ENCODE measurements at places on chromosomes 11 and 22.
A peak's percentile ranks its signal among the peaks of the same experiment; 100 is the strongest.

DNA sequence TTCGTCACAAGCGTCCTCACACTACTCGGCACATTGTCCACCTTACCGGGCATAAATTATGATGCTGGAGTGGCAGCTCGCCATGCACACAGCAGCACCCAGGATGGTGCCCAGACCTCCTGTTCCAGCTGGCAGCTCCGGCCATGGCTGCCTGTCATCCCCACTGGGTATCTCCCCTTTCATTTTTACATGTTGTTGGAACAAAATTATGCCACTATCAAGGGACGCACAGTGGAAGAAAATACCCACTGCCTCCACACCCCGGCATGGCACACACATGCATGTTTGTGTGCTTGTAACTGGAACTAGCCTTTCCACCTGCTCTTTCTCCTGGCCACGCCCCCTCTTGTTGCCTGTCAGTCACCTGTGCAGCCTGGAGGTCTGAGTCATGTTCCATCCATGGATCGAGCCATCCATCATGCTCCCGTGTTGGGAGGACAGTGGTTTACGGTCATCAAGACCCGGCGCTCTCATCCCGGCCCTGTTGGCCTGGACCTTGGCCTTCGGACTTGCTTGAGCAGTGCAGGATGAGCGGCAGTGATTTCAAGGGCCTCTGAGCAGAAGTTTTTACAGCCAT is 1069.6 kb downstream of the BRD1 start:
- DNase-seq = no peak

DNA sequence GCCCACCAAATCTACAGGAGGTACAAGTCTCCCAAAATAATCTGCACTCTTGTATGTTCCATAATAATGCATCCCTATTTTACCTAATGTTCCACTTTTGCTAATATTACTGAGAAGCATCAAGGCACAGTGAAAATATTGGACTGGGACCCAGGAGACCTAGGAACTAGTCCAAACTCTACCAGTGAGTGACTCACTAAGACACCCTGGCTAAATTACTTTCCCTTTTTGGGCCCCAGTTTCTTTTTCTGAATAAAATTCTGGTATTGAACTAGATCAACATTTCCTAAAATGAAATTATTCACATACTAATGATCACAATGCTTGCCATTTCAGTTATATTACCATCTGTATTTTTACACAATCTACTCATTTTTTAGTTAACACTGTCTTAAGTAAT is 19.6 kb downstream of the THAP12 start:
- no peak for DNase-seq

DNA sequence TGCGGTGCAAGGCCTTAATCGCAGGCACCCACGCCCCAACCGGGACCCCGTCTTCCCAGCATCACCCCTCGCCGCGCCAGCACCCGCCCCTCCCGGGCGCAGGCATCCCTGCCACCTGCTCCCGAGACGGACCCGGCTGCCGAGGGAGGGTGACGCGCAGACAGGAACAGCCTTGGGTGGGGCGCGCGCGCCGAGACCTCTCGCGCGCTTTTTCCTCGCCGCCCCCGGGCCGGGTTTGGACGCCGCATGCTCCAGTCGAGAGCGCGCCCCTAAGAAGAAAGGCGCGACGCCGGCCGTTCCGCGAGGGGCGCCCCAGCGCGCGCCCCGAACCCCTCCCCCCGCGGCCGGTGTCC is 504 bp downstream of the CFL1 start:
- peak; percentile 40 for DNase-seq

- DNase-seq = no peak
Observed at GRCh38 chr11:134049303-134049702, 19.6 kb upstream of the JAM3 start.

DNA sequence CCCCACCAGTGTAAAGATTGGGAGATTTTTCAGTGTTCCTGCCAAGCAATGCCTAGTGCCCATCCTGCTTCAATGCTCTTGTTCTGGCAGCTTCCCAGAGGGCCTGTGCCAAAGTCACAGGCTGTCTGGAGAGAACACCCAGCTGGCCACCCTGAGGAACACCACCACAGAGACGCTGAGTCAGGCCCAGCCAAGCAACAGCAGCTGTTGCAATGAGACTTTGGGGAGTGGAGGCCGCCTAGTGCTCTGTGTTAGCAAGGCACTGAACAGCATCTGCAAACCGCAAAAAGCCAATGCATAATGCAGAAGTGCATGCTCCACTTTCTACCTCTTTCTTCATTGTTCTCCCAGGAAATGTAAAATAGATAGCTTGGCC is 168.1 kb downstream of the NXPE2 start:
- DNase-seq = no peak

Measured in stimulated activated CD8-positive, alpha-beta memory T cell treated with anti-CD3 and anti-CD28 coated beads, Interleukin-7, amount 100 ng/mL, for 1 hour (primary cell).